ENCODE measurements at places on chromosomes 13 and 19.

GRCh38 chr13:47523771-47524170 is 477.3 kb downstream of the SUCLA2 start:
- no peak for DNase-seq

GRCh38 chr19:41309180-41310032 is 566 bp upstream of the CCDC97 start:
- DNase-seq, result no peak

DNA sequence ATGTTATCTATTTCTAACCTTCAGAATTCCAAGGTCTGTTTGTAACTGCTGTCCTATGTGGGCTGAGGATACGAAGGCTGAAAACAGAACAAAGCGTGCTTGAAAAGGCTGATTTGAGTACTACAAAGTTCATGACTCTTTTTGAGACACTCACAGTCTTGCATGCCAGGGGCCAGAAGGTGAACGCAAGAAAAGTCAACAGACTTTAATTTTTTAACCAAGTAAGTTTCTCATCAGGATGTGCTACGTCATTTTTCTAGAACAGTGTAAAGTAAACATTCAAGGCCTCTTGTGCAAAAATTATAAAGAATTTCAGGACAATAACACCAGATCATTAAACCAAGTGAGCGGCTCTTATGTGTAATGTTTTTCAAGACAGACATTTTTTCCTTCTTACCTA is 163.5 kb downstream of the COG6 start:
- no peak for DNase-seq

DNA sequence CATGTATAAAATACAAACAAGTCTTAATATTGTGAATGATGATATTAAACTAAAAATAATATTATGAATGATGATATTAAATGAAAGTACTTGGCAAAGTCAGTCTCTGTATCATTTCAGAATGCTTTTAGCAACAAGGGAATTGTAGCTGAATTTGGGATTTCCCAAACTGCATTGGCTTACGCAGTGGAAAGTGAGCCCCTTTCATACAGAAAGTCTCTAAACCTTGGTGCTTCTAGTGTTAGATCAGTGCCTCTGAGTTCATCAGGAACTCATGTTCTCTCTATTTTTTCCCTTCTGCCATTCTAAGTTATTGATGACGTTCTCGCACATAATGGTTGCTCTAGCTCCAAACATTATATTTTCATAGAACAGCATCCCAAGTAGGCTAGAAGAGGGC is 300.0 kb downstream of the ITGBL1 start:
- no peak for DNase-seq

GRCh38 chr19:44758596-44758995 is 10.1 kb downstream of the BCL3 start:
- no peak for DNase-seq

GRCh38 chr13:46961719-46962118 is 64.9 kb upstream of the HTR2A start:
- no peak for DNase-seq

DNA sequence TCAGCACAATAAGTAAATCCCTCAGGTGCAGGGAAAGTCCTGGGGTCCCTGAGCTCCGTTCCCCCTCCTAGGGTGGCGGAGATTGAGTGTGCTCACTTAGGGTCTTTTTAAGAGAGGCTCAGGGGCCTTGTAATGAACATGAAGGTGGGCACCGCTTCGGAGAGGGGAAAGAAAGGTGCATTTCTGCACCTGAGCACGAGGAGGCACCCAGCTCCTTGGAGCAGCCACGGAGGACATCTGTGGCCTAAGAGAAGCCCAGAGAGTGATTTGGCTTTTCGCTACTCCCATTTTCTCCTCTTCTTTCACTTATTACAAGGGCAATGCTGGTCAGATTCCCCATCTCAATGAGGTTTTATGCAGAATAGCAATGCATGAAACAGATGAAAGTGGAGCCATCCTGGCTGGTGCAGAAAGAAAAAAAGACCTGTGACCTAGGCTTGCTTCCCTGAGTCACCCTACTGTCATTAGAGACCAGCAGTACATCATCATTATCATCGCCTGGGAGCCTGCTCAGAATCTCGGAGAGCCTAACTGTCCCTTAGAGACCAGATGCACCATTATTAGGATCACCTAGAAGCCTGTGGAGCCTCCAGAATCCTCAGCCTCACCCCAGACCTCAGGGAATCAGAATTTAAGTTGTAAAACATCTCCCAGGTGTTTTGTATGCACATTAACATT is 86.6 kb upstream of the RAP2A start:
- DNase-seq, result no peak

GRCh38 chr13:84570831-84571230 is 688.6 kb upstream of the SLITRK1 start:
- DNase-seq, result no peak

DNA sequence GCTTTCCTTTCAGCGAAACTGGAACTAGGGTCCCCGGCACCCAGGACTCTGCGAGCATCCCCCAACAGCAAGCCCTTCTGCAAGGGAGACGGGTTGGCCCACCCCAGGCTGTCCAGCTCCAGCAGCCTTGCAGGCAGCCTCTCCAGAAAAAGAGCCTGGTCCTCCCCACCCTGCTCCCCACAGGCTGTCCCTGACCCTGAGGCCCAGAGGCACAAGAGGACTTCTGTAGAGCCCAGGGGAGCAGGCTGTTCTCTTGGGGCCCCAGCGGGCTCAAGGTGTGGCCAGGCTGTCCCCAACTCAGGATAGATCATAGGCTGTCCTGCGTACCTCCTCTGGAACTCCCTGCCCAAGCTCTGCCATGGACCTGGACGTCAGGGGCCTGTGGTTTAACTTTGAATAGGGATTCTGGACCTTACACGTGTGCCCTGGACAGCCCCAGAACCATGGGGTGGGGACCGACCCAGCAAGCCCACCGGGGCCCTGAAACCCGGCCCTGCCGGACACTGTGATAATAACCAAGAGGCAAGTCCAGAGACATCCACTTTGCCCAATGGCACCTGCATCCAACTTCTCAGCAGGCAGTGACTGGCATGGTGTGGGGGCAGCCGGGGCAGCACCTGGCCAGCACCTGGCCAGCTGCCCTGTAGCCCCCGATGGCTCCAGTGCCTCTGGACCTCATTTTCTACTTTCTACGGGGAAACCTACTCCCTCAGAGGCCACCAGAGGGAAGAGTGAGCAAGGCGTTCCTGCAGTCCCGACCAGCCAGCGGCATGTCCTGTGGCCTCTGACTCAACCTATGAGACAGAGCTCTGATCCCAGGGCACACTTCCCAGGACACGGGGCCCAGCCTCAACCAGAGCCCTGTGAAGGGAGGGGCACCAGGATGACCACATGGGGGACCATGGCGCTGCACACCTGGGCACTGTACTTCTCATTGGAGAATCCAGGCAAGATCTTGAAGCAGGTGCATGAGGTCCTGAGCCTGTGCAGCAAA is 50.9 kb upstream of the TPM4 start:
- DNase-seq, result no peak

GRCh38 chr13:37407156-37407555 is 191.4 kb downstream of the POSTN start:
- no peak for DNase-seq

GRCh38 chr19:46776927-46777911 is 11.2 kb downstream of the SLC1A5 start:
- DNase-seq, result no peak

DNA sequence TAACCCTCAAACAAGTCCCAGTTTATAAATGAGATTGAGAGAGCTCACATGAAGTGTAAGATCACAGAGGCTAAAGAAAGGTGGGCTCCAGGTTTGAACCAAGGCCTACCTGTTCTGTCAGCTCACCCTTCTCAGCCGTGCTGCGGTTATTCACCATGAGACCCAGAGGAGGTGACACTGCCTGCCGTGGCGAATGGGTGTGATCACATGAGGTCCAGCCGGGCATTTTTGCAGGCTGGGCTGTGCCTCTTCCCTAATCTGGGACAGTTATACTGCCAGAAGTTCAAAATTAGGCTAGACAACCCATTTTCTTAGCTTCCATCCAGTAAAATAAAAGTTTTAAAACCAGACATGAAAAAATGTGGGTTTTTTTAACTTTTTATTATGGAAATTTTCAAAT is 146.8 kb downstream of the FOXO1 start:
- no peak for DNase-seq

DNA sequence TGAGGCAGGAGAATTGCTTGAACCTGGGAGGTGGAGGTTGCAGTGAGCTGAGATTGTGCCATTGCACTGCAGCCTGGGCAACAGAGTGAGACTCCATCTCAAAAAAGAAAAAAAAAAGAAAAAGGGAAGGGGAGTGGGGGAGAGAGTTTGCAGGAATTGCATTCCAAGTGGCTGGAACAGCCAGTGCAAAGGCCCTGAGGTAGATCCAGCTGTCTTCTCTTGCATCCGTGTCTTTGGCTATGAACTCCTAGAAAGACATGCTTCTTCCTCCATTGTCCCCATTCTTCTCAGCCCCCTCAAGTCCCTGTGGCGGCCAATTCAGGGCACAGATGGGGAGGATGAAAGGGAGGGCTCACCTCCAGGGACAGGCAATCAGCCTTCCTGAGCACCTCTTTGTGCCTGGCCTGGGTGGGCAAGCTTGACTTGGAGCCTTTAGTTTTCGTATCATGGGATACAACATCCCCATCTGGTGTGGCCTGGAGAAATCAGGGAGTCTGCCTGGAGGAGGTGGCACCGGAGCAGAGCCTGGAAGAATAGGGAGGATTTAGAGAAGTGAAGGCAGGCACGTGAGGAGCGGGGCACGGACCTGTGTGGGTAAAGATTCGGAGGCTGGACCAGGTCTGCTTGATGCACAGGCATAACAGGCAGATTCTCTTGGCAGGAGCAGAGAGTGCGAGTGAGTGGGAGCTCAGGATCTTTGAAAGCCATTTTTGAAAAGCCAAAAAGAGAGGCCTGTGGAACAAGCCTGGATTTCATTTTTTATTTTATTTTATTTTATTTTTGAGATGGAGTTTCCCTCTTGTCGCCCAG is 5.0 kb downstream of the ANKRD24 start:
- no peak for DNase-seq

GRCh38 chr19:45363861-45364459 is 6.4 kb downstream of the ERCC2 start:
- no peak for DNase-seq

GRCh38 chr19:38705197-38706019 is 38.9 kb downstream of the CAPN12 start:
- DNase-seq, result no peak

DNA sequence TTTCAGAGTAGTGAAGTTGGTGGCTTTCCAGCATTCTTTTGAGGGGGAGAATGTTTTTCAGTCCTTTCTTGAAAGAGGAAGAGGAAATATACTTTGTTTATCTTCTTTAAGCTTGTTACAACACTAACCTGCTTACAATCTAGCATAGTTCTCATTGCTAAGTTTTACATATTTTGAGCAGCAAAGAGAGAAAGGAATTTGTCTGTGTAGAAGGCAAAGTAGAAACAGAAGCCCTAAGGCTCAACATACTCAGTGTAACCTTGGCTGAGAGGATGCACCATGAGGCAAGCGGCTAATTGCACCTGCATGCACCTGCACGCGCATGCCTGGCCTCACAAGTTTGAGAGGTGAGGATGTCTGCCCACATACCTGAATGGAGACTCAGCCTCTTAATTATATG is 2.2 kb downstream of the FRY start:
- DNase-seq, result no peak

DNA sequence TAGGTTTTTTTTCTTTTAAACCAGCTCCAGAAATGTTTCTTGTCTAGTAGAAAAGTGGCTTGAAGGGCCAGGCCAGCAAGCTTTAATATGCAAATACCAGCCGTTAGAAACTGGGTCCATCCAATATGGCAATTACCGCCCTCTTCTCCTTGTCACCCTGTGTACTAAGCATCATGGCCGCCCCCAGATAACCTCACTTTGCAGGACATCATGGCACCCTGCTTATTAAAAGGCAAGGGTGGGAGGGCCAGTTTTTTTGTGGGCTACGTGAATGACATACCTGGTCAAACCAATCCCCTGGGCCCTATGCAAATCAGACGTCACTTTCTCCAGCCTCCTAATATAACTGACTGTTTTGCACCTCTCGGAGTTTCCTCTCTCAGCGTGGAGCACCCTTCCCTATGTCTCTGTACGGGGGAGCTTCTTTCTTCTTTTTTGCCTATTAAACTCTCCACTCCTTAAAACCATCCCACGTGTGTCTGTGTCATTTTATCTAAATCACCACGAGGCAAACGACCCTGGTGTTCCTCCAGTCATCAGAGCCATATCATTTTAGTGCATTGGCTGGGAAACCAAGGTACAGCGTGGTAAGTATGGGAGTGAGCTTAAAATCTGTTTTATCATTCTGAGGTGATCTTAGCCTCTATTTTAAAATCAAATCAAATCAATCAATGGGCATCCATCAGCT is 27.7 kb downstream of the OXGR1 start:
- DNase-seq, result no peak

DNA sequence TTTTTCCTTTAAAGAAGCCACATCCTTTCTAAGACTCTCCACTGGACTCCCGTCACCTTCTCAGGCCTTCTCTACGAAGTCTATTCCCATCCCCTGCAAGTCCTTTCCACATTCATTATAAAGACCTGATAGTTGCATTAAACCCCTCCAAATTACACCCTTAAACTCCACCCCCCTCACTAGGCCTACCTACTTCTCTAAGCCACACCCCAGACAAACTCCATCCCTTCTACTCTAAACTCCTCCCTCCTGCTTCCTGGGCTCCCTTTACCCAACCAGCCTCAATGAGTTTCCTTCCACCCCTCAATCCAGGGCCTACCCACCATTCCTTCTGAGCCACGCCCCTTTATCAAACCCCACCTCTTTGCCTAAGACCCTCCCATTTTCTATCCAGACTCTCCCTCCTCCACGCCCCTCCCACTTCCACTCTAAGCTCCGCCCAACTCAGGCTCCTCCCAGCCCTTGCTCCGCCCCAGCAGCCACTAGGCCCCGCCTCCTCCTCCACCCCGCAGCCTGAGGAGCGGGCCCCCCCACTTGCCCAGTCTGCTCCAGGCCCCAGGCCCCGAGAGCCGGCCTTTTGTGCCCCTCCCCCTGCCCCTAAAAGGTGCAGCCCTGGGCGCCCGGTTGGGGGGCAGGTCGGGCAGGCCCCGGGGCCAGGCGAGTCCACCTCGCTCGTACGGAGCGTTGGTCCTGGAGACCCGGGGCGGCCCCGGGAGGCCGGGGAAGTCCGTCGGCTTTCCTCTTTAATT is 424 bp downstream of the FIZ1 start:
- DNase-seq, result peak; percentile 84

DNA sequence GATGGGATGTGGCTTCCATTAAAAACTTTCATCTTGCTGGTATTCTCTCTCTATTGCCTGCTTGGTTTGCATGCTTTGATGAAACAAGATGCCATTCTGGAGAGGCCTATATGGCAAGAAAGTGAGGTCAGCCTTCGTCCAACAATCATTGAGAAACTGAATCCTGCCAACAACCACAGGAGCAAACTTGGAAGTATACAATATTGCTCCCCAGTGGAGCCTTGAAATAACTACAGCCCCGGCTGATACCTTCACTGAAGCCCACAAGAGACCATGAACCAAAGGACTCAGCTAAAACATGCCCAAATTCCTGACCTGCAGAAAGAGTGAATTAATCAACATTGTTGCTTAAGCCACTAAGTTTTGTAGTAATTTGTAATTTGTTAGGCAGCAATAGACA is 82.5 kb upstream of the FGF14 start:
- no peak for DNase-seq

DNA sequence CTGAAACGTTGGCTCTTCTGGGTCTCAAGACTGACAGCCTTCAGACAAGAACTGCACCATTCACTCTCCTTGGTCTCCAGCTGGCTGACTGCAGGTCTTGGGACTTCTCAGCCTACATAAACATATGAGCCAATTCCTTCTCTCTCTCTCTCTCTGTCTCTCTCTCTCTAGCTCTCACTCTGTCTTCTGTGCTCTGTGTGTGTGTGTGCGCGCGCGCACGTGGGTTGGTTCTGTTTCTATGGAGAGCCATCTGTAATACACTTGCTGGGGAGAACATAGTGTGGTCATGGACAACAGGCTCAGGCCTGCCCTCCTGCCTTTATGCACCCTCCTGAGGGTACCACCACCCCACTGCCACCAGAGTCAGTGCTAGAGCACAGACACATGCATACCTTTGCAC is 13.7 kb upstream of the SERPINE3 start:
- no peak for DNase-seq
